ENCODE measurements at places on chromosomes 1 and 21.

DNA sequence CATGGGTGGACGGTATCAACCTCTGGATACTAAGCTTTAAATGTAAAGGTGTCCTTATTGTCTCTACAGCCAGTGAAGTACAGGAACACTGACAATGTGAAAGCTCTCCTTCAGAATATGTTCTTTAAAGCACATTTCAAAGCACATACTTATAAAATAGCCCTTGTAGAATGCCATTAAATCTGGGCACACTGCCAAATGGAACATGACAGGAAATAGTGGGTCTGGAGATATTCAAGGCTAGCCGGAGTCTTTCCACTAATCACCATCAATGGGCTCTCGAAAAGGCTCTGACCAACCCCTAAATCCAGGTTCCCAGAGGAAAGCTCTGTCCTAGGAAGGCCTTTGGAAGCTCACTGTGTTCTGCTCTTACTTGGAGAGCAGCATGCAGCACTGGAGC lies 46.6 kb downstream of the PLD5 start:
- no peak for DNase-seq

GRCh38 chr1:54705153-54705552 lies 10.5 kb upstream of the TTC4 start:
- DNase-seq = no peak

GRCh38 chr1:212470059-212470458 lies 37.3 kb downstream of the NENF start:
- DNase-seq = no peak

DNA sequence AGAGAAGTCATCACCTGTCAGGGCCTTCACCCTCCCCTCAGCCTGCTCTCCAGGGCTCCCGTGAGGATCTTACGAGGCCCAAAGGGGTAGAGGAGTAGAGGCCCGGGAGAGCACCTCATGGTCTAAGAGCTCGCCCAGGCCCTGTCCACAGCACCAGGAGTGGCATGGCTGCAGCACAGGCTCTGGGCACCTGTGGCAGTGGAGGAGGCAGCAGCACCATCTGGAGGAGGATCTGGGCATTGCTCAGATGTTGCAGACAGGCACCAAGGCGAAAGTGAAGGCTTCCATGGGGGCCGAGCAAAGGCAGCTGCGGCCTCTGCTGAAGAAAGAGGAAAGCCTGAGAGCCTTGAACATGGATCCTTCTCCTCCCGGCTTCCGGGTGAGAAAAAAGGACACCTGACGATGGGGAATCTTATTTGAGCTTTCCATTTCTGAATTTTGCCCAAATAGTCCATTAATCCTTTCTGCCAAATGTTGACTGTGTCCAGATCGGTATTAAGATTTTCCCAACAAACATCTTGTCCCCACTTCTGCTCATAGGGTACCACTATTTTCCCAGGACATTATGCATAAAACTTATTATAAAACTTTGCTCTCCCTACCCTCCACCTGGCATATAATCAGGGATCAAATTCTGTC lies 604.7 kb downstream of the PTPRC start:
- DNase-seq = peak; percentile 91

DNA sequence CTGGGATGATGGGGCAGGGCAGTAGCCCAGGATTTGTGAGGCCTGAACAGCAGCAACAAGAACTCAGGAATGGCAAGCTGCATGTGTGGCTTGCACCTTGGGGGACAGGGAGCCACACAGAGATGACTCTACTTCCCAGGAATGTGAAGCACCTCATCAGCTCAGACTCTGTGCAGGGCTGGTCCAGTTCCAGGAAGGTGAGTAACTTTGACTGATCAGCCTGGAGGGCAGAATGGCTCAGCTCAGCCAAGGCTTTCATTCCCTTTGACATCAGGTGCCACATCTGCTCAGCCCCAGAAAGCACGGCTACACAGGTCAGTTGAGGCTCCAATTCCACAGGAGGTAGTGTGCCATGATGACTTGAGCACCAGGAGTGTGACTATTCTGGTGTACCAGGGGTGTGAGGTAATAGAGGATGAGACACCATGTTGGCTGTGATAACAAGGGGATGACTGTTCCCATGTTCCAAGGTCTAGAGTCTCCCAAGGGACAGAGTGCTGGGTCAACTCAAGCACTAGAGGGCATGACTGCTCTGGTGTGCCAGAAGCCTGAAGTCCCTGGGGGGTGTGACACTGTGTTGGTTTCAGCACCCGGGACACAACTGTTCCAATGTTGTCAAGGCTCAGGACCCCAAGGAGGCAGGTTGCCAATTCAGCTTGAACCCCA lies 625.8 kb upstream of the ADGRL2 start:
- DNase-seq = no peak

- no peak for DNase-seq
Measured at GRCh38 chr1:8077602-8078001, 51.5 kb upstream of the ERRFI1 start.

DNA sequence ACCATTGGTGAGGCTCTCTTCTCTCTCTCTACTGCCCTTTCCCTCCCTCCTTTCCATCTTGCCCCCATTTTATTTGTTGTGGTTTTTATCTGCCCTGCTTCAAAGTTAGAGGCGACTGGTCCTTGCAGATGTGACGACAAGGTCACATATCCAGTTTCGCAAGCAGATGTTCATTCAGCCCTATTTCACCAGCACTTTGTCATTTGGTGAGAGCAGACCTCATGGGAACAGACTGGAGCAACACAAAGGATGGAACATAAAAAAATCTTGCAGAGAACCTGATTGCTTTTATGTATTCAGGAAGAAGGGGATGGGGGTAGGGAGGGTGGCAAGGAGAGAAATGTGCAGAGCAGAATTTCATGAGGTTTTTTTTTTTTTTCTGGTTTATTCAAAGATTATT lies 84.3 kb downstream of the ELAVL4 start:
- DNase-seq = no peak

DNA sequence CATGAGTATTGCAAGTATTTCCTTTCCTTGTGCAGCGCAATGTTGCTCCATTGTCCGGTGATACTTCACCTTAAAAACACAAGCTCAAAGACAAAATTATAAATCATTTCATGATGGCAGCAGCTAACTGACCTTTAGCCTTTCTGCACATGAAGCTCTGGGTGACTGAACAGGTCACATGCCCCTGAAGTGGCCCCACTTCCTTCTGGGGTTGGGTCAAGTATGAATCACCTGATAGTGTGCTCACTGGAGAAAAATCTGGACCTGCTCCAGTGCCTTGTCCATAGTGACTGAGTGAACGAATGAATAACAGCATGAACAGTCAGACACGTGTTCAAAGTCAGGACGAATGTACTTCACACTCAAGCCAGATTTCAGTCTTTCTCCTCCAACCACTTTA lies 658.9 kb downstream of the NPHP4 start:
- DNase-seq = no peak

GRCh38 chr1:94769551-94769950 lies 50.6 kb upstream of the SLC44A3 start:
- no peak for DNase-seq

Data from KBM-7 (cell line).